ENCODE measurements at places on chromosomes 12 and 14.

- no peak for DNase-seq
These were observed 154.5 kb upstream of the FOXN3 start for GRCh38 chr14:89571491-89571890.

DNA sequence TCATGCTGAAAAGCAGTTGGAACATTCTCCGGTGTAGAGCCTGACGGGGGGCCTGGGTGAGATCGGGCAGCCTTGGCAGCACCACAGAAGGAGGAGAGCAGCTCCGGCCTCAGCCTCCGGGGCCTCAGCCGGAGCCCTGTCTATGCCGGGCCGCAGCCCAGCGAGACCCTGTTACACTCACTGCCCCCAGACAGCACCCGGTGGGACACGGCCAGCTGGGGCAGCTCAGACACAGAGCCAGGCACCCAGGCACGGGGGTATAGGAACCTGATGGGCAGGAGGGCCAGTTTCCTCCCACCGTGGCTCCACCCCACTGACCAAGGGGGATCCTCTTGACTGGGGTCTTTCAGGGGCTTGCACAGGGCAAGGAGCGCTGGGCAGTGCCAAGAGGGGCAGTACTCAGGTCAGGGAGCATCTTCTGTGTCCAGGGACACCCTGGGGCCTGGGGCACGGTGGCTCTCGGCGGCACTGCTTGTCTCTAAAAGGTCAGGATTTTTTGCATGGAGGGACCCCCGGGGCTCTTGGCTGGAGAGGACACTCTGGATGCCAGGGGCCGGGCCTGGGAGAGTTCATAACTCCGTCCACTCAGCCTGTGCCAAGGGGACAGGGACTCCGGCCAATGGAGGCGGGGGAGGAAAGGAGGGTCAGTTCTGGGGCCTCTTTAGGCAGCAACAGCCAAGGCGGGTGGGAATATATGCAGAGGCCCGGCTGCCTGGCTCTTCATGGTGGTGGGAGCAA lies 9.4 kb downstream of the INF2 start:
- no peak for DNase-seq

DNA sequence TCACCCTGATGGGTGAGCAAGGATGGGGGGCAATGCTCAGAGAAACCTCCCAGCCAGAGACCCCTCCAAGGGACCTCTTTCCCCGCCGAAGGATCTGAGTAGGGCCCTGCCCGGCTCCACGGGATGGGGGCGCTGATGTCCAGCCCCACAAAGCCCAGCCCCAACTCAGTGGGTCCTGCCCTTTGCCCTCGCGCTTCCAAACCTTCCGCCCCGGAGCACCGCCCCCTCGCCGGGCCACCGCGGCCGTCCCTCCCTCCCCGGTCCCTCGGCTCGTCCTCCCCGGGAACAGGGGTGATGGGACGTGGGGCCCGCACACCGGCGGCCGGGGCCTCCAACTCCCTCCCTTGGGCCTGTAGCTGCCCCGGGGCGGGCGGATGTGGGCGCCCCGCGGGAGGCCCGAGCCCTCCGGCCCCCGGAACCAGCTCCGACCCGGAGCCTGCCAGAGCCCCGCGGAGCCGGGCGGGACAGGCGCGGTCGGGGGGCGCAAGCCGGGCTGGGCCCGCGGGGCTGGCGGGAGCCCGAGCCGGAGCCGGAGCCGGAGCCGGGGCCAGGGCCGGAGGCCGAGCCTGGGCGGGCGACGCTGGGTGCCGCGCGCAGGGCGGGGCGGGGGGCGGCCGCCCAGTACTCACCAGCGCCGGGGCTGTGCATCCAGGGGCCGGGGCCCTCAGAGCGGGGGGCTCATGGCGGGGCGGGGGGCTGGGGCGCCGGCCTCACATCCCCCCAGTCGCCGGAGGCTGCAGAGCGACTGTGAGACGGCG lies 386 bp downstream of the HDAC7 start:
- no peak for DNase-seq

DNA sequence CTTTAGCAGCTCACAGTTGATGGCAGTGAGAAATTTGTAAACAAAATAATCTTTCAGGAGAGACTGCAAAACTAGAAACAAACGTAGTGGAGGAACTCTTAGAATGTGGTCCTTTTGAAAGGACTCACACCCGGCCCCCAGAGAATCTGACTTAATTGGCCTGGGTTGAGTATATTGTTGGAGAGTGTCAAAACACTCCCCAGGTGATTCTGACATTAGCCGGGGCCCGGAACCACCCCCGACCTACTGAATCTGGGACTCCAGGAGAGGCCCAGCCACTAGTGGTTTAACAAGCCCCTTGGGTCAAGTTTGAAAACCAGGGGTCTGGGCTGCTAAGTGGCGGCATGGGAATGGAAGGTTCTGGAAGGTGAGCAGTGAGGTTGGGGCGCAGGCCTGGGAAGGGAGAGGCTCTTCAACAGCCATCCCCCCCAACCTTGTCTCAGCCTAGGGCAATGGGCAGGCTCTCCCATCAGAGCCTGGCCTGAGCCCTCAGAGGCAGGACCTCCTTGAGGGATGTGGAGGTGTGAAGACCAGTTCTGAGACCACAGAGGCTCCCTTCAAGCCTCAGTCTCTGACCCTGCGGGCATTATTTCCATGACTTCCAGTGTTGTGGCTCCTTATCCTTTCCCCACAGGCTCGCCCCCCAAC lies 1.1 kb upstream of the ELK3 start:
- no peak for DNase-seq

- no peak for DNase-seq
These were observed 104.4 kb downstream of the SCN8A start for GRCh38 chr12:51695241-51696010.

DNA sequence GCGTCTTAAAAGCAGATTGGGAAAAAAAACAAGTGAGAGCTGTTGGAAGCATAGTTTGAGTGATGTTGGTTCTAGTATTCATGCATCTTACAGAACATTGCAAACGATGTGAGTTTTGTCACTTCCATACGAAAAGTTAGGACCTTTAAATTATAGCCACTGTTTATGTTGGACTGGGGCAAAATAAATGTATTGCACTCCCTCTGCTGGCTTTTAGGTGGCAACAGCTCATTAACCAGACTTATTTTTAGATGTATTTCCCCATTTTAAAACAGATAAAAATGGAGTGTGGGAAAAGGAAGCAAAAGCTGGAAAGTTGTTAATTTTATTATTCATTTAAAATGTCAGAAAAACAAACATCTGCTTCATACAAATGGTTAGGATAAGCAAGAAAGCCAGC lies 111.9 kb downstream of the LGR5 start:
- no peak for DNase-seq

DNA sequence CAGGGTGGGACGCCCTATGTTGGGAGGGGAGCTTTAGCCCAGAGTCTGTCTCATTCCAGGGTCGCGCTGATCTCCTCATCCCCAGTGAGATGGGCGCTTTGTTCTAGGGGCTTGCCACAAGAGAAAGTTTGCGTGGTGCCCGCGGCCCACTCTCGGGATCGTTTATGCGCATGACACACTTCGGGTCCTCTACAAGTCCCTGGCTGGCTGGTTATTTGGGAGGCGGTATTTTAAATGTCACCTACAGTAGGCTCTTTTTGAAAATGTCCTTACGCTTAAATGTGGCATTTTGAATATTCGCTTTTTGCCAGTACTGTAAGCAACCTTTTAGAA lies 541 bp downstream of the GOLT1B start:
- no peak for DNase-seq

DNA sequence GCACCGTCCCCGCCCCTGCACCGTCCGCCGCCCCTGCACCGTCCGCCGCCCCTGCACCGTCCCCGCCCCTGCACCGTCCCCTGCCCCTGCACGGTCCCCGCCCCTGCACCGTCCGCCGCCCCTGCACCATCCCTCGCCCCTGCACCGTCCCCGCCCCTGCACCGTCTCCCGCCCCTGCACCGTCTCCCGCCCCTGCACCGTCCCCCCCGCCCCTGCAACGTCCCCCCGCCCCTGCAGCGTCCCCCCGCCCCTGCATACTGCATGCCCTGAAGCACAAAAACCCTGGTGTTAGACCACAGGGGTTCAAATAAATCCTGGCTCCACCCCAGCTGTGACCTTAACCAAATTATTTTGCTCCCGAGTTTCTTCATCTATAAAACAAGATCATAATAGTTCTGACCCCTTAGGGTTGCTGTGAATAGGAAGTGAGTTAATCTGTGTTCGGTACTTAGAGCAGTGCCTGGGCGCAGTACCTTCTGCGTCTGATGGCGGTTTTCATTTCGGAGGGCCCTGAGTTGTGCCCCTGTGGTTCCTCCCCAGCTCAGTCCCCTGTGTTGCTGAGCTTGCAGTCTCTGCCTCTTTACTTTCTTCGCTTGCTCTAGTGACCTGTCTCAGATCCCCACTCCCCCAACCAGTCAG lies 38.1 kb downstream of the ESRRB start:
- no peak for DNase-seq

DNA sequence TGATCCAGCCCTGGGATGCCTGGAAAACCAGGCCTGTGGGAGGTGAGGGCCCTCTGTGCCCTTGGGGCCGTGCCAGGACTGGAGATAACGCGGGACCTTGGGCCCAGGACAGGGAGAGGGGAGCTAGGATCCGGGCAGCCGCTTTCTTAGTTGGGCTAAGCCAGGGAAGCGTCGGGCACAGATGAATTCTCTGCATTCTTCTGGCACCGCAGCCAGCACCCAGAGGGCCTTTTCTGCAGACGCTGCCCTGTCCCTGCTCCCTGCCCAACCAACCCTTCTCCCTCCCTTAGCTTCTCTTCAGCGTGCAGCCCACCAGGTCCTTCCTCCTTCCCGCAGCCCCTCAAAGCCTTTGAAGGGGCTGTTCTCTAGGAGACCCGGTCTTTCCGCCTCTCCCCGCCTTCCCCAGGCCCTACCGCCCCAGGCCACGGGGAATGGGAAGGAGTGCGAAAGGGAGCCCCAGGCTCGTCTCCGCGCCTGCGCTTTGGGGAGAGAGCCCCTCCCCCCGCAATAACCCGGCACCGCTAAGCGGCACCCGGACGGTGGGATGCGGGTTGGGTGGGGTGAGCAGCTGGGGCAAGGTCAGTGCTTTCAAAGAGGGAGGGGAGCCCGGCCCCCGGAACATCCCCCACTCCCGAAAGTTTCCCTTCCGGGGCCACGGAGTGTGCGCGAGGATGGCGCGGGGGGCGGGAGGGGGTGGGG lies 663 bp downstream of the NCKAP5L start:
- DNase-seq: no peak

DNA sequence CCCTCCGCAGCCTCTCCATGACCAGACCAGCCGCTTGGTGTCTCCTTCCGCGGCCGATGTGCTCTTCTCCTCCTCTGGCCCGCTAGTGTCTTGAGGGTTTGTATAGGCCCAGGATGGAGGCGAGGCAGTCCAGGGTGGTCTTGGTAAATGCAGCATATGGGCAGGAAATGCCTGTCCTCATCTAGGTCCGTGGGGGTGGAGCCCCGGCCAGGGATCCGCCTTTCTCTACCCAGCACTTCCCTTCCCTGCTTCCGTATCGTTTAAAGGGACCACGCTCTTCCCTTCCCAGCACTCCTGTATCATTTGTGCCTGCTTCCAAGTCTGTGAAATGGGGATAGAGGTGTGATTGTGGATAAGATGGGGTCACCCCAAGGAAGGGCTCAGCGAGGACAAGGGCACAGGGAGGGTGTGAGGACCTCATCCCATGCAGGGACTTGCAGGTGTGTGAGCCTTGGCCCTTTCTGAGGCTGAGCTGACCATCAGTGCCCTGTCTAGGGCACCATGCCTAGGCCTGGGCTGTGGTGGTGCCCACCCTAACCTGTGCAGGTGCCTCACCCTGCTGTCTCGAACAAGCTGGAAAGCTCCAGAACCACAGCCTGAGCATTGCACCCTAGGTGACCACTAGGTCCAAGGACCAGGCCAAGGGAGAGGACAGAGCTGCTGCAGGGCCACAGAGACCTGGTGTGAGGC lies 326.8 kb upstream of the RTL1 start:
- no peak for DNase-seq

GRCh38 chr12:4025181-4026019 lies 152.2 kb upstream of the PARP11 start:
- no peak for DNase-seq

DNA sequence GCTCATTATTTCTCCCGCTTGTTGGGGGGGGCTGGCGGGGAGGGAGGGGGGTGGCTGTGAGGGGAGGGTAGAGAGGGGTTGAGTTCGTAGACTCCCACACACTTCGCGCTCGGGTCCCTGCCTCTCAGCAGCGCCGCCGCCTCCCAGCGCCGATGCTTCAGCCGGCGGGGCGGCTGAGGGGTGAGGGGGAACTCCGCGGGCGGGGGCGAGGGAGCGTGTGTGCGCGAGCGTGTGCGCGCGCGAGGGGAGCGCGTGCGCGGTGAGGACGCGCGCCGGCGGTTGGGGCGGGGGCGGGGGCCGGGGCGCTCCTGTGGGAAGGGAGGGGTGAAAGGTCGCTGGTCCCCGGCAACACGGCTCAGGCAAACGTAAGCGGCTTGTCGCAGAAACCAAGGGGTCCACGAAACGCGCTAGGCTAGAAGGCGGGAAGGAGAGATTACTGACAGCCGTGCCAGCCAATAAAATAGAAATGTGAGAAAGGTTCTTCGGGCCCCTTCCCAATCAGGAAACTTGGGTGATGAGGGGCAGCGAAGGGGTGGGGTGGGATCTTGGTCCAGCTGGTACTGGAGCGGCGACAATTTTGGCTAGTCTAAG lies 343 bp upstream of the NOVA1 start:
- DNase-seq: peak; percentile 18

- DNase-seq: no peak
These were observed 18.3 kb downstream of the TRIP11 start for GRCh38 chr14:92021523-92021922.

DNA sequence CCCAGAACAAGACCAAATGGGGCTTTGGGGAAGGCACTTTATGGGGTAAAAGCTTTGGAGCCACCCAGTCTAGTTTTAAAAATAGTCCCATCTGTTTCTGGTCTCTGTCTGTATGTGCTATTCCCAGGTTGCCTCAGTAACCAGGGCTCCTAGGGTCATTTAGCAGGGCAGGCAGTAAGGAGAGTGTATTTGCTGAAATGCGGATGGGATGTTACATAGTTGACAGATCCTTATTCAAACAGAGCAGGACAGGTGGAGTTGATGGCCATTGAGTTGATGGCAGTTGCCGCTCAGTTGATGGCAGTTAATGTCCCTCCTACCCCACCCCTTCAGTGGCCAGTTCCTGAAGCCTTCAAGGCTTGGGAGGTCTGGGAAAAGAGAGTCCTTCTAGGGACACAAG lies 4.6 kb downstream of the ZC3H10 start:
- no peak for DNase-seq

DNA sequence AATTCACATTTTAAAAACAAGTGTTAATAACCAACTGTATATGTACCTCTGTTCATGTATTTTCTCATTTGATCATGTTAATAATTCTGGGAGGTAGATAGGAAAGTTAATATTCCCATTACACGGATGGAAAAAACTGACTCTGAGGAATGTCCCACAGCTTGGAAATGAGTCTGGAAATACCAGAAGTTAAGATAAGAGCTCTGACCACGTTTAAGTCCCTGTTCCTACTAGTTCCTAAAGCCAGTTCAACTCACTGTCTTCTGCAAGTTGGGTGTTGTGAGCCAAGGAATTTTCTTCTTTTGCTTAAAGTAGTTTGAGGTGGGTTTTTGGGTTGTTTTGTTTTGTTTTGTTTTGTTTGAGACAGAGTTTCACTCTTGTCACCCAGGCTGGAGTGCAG lies 104.5 kb downstream of the TMEM30B start:
- no peak for DNase-seq

DNA sequence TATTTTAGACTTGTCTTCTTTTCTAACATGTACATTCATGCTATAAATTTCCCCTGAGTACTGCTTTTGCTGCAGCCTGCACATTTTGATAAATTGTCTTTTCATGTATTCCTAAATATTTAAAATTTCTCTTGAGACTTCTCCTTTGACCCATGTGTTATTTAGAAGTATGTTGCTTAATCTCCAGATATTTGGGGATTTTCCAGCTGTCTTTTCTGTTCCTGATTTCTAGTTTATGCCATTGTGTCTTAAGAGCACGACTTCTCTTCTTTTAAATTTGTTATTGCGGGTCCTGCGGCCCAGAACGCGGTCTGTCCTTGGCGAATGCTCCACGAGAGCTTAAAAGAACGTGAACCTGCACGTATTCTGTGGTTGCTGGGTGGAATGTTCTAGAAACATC lies 136.4 kb downstream of the KIF26A start:
- no peak for DNase-seq
